Activated CD4-positive, alpha-beta T cell treated with anti-CD3 and anti-CD28 coated beads, Interleukin-2, amount 10 ng/mL, durations not matched to agents 24 days and 14 days (primary cell): ENCODE measurements at places on chromosomes 1 and 21.

- DNase-seq = no peak
Observed at GRCh38 chr1:153592748-153593147, 20.2 kb downstream of the S100A16 start.

GRCh38 chr1:91611483-91611917 is 110.8 kb downstream of the CDC7 start:
- no peak for DNase-seq

DNA sequence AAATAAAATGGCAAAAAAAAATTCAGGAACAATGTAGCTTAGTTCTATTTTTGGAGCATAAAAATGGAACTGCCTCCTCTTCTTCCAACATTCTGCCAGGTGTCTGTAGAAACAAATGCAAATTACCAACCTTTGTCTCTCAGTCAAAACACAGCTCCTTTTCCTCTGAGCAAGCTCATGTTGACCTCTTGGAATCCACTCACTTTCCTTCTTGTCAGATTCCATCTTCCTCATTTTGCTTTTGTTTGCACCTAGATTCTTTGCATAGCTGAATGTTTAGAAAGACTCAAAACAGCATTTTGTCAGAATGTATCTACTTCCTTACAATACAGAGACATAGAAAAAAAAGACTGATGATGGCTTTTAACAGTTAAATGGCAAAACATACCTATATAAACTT is 178.2 kb downstream of the ADGRL2 start:
- DNase-seq = no peak

DNA sequence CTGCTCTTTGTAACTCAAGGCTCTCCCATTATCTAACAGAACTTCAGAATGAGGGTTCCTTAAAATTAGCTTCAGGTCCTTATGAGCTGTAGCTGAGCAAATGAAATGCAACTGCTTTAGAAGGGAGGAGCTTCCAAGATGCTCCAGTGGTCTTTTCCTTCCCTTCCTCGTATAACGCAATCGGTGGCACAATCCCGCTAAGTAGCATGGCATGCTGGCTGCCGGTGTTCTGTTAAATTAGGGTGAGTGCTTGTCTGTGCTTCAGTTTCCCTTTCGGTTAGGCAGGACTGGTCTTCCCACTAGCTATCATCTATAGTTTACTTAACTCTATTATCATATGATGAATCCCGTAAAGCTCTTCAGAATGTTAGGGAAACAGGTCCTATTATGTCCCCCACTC is 917 bp downstream of the KIAA0040 start:
- peak; percentile 83 for DNase-seq

GRCh38 chr1:62175568-62176179 is 19.0 kb upstream of the L1TD1 start:
- DNase-seq = peak; percentile 82

GRCh38 chr1:48038270-48038767 is 41.1 kb upstream of the TRABD2B start:
- DNase-seq = no peak

GRCh38 chr1:3350506-3351261 is 103.8 kb upstream of the ARHGEF16 start:
- no peak for DNase-seq

DNA sequence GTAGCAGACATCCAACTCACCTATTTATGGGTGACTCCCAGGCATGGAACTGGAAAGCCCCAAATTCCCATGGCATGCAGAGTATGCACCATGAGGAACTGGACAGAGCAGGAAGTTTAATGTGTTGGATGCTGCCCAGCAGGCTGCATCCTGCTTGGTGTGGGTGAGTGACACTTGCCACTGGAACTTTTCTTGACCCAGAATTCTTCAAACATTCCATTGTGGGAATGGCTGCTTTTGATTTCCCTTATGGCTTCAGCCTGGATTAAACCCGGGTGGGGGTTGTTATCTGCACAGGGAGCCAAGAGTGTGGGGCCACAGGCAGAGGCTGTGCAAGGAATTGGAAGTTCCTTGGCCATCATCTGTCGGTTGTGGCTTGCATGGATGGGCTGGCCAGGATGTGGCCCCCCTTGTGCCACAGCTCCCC is 26.9 kb upstream of the BACE2 start:
- DNase-seq = no peak

- peak; percentile 53 for DNase-seq
Observed at GRCh38 chr1:50724626-50725286, 235.3 kb downstream of the FAF1 start.

- DNase-seq = no peak
Observed at GRCh38 chr1:199742547-199742946, 285.0 kb upstream of the NR5A2 start.

DNA sequence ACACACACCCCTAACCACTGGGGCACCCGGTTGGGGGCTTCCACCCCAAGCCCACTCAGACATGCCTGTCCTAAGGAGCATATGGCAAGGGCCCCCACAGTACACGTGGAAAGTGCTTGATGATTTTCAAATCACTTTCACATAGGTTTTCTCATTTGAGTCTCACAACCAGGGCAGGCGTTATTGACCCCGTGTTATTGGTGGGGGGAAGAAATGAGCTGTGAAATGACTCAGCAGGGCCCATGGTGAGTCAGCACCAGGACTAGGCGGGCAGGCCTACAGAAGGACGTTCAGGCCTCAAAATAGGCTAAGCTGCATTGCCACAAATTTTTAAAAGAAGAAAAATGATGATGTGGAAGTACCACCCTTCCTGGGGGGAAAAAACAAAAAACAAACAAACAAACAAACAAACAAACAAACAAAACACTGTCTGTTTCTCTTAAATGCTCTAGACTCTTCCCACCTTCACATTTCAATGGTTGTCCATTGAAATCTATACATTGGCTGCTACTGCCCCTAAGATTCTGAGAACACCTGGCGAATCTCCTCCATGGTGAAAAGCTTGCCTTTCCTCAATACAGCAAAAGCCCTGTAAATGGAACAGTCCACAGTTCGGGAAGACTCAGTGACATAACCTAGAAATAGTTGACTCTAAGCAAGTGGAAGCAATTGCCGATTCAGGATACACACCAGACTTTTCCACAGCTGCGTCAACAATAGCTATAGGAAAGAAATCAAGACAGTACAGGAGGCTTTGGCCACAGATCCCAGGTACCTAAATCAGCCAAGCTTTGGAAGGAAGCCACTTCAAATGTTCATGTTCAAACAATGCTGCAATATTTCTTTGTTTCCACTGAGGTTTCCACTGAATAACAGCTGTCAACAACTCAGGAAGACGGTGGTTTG is 234.7 kb downstream of the TOMM20 start:
- peak; percentile 64 for DNase-seq

GRCh38 chr21:34274001-34274400 is 89.8 kb upstream of the KCNE2 start:
- no peak for DNase-seq

GRCh38 chr1:66778969-66779368 is 22.1 kb downstream of the INSL5 start:
- no peak for DNase-seq

DNA sequence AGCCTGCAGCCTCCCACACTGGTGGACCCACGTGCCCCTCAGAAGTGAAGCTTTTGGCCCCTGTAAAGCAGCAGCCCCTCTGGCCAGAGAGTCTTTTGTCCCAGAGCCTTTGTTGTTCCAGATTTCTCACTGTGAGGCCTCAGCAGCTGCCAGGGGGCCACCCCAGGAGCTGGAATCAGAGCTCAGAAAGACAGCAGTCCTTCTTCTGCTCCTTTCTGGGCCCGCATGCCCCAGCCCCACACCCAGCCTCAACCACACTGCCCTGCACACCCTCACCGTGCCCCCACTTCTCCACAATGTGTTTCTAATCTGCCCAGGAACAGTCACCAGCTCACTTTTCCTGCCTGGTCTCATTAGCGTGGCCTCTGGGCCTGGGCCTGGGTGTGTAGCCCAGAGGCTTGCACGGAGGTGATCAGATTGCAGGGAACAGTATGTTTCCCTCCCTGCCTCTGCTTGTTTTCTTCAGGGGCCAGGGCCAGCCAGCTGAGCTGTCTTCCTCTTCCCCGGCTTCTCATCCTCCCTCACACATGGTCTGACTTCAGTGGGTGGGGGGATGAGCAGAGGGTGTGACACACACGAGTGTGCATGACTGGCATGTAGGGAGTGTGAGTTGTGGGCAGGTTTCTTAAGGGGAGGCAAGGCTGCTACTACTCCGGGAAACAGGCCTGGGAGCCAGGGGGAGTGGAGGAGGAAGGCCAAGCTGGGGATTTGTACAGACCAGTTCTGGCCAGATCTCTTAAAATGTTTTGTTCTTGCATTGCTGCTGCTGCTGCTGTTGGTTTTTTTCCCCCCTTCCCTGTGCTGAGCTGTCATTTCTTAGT is 82.5 kb upstream of the ZNF648 start:
- no peak for DNase-seq

DNA sequence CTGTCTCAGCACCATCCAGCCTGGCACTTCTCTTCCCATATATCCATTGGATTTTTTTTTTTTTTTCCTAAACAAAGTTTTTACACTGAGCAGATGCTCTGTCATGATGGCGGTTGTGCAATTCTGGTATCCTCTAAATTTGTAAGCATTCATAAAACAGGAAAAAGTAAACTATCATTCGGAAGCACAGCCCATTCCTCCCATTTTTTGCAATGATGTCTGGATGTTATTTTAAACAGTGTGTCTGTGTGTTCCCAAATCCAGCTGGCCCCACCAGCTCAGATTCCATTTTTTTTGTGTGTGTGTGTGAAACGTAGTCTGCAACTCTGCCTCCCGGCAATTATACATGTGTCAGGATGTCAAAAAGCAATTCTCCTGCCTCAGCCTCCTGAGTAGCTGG is 33.5 kb downstream of the PDPN start:
- DNase-seq = no peak

GRCh38 chr1:221164951-221165838 is 286.0 kb downstream of the HLX start:
- DNase-seq = no peak

GRCh38 chr1:234040446-234041317 is 136.2 kb downstream of the SLC35F3 start:
- peak; percentile 27 for DNase-seq

- no peak for DNase-seq
Observed at GRCh38 chr1:21332554-21333311, 42.5 kb upstream of the ECE1 start.

DNA sequence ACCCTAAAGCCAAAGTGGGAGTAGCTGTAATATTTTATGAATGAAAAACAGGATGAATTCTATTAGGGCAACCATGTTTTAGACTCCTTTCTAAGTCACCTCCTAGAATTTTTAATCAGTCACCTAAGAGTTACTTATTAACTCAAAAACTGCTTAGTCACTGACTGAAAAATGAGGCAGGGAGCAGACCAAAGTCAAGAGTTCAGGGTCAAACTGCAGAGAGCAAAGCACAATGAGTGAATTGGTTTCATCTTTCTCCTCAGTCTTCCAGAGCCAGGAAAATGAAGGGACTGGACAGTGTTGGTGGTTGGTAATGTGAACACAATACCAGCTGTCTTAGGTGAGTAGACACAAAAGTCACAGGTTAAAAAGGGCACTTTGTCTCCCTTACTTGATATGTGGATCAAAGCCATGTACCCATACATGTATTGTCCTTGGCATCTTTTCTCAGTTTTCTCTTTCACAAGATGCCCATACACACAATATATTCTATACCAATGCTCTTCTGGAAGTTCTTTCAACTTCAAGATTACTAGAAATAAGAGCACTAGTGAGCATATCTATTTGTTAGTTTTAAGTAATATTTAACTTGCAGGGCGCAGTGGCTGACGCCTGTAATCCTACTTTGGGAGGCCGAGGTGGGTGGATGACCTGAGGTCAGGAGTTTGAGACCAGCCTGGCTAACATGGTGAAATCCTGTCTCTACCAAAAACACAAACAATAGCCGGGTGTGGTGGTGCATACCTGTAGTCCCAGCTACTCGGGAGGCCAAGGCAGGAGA is 42.2 kb downstream of the ATP1B1 start:
- DNase-seq = no peak

- peak; percentile 41 for DNase-seq
Observed at GRCh38 chr1:207925210-207925609, 14.3 kb upstream of the CD34 start.

DNA sequence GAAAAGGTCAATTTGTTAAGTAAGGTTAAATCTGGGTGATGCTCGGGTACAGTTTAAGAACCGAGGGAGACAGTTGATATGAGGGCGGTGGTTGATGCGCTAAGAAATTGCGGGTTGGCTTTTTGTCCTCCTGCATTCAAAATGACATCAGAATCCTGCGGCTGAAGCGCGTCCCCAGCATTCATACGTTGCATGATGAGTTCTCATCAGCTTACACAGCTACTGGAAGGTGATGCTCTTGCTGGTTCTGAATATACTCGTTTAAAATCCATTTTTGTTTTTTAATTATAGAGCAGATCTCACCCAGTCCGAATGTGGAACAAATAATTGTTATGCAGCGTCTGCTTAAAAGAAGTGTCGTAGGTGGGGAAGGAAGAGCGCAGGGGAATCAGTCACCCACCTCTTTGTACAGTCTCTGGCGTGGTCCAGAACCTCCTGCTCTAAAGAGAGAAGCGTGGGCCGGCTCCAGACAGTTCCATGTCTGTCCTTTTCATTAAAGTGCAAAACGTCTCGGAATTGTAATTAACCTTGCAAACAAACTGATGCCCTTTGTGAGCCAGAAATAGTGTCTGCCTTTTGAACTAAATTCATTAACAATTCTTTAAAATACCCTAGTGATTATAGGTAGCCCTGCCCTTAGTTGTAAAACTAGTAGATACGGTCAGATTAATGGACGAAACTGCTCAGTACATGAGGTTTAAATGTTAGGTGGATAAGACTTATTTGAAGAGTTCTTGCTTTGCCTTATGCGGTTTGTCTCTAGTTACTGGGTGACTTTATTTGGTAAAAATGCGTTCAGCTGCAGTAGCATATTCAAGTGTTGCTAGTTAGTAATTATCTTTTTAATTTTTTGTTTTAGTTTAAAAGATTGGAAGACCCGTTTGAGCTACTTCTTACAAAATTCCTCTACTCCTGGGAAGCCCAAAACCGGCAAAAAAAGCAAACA is 741 bp downstream of the RGS2 start:
- DNase-seq = peak; percentile 88

DNA sequence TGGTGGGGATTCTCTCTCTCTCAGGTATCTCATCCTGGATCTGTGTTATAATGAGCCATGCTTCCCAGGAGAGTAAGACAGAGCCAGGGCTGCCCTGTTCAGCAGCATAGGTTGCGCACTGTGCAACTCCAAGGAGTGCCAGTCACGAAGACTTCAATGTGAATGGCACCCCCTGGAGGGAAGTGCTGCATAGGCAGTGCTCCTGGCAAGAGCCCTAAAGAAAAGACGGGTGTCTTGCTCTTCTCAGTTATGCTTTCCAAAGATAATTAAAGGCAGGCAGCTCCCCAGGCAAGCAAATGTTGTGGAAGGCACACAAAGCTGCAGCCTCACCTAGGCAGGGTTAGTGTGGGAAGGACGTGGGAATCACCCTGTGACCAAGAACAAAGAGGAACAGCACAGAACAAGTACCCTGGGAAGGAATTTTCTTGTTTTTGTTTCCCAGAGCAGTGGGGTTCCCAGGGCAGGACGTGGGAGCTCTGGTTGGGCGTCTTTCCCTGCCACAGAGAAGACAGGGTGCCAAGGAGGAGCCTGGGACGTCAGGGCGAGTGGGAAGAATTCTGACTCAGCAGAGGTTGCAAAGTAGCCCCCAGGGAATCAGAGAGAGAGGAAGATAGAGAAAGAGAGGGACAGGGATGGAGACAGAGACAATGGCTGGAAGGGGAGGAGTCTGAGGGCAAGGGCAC is 120.9 kb downstream of the KCNN3 start:
- peak; percentile 77 for DNase-seq

GRCh38 chr1:43986712-43987111 is 4.7 kb upstream of the CCDC24 start:
- no peak for DNase-seq

- no peak for DNase-seq
Observed at GRCh38 chr1:228373004-228373680, 33.5 kb downstream of the TRIM11 start.
